ENCODE measurements at places on chromosomes 6 and 20.
A peak's percentile ranks its signal among the peaks of the same experiment; 100 is the strongest.

DNA sequence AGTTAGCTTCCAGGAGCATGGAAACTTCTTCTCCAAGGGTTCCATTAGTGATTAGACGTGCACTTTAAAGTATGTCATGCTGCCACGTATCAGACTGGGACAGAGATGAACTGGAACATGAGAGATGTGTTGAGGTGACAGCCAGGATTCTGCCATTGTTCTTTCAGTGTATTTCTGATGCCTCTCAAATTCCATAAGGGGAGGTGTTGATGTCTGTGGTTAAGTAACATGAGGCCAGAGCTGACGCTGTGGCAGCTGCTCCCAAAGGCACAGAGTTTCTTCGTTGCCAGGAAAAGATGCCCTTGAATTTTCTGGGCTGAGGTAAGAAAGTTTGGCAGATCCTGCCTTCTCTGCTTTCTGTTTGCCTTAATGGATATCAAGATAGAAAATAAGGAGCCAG lies 63.5 kb downstream of the TRMT6 start:
- DNase-seq = no peak

DNA sequence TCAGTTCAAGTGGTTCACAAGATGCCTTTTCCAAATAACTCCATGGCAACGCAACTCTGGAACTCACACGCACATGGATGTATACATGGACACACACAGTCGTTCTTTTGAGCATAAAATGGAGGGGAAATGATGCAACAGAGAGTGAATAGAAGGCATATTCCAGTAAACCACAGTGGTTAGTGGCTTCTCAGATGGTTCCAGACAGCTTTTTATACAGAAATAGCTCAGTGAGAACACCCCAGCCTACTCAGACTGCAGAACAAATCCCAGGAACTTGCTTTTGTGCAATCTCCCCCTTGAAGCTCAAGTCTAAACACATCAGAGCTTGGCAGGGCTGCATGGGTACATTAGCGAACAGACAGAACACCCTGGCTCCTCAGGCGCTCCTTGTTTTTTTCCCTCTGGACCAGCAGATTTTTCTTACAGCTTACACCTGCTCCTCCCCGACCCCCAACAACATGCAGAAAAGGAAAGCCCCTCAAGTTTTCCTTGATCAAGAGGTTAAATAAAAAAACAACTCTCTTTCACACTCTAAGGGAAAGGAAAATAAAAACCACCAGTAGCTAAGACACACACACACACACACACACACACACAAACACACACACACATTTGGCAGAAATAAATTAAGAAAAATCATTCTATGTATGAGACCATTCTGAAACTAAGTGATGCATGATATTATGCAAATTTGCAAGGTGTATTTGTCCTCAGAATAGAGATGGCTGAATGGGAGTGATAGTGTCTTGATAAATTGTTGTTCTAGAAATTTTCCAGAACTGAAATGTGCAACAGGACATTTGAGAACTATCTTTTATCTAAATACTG lies 51.2 kb upstream of the RANBP9 start:
- DNase-seq = no peak

- no peak for DNase-seq
Observed at GRCh38 chr6:29938746-29939508, 3.4 kb upstream of the HLA-A start.

DNA sequence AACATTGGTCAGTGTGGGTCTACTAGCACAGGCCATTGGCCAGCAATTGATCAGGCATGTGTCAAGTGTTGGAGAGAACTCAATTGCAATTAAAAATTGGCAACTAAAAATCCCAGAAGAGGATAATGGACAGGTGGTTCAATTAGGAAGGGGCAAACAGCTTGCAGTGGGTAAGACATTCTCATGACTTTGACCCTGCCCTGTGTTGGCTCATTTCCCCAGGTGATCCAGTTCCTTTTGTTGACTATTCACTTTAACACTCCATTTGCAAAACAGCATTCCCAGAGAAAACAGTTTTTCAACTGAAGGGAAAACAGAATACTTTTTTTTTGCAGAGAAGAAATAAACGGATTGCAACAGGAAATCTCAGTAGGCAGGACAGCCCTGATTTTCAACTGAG lies 28.9 kb upstream of the SCGN start:
- DNase-seq = no peak

DNA sequence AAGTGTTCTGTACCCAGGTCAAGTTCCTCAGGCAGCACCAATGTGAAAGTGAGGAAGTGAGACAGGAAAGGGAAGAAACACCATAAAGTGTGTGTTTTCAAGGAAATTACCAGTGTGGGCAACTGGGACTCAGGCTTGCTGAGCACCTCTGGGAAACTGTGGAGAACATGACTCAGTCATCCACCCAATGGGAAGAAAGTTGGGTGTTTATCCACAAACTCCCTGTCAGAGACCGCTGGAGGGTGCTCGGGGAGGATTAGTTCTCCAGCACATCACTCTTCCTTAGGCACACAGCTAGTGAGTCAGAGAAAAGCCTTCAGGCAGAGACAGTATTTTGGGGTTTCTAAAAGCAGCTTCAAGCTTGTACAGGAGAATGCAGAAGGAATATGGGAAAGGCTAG lies 93.6 kb downstream of the PCSK2 start:
- DNase-seq = no peak

GRCh38 chr20:41213150-41213820 lies 75.9 kb downstream of the PLCG1 start:
- no peak for DNase-seq

GRCh38 chr6:26536571-26537159 lies 1.5 kb upstream of the HMGN4 start:
- peak; percentile 33 for DNase-seq

DNA sequence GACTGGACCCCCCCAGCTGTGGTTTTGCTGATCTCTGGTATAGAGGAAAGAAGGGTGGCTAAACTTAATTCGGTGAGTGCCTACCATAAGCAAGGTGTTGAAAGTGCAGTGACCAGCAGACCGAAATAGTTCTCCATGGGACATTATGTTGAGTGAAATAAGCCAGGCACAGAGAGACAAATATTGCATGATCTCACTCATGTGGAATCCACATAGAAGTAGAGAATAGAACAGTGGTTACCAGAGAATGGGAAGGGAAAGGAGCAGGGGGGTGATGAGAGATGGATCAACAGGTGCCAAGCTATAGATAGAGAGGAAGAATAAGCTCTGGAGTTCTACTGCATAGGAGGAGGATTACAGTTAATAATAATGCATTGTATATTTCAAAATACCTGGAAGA lies 9.7 kb upstream of the GCNT2 start:
- DNase-seq = no peak

DNA sequence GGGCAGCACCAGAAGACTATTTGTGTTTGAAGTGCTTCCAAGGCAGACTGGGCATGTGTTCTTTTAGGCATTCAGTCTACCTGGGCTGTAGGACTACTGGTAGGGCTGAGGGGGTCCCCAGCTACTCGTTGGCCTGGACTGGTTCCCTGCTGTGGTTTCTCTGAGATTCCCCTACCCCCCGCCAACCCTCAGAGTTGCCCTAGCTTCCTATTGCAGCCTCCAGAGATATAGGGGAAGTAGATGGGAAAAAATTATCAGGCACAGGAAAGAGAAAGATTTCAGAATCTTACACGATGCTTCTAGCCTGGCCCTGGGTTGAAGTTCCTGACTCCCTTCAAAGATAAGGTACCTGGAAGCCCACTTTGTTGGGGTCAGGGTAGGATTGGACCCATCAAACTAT lies 22.5 kb downstream of the BRPF3 start:
- DNase-seq = no peak

GRCh38 chr6:36120539-36120938 lies 9.8 kb upstream of the MAPK13 start:
- peak; percentile 71 for DNase-seq

DNA sequence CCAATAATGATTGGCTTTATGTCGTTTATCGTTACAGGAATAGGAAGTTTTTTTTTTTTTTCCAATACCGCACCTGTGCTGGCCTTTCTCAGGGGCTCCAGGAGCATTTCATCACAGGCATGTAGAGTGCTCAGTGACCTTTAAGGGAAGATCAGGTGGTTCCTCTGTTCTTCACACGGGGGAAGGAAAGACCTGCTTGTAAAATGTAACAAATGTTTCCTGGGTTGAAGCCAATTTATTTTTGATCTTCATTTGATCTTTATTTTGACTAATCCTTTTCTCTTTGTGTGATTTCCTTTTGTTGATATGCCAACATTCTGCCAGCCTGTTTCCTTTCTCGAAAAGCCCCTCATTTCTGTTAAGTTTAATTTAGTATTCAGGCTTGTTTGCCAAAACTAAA lies 61.9 kb upstream of the HBS1L start:
- no peak for DNase-seq

GRCh38 chr6:131972741-131973140 lies 21.6 kb upstream of the CCN2 start:
- no peak for DNase-seq
